ENCODE measurements at places on chromosomes 4 and X.

DNA sequence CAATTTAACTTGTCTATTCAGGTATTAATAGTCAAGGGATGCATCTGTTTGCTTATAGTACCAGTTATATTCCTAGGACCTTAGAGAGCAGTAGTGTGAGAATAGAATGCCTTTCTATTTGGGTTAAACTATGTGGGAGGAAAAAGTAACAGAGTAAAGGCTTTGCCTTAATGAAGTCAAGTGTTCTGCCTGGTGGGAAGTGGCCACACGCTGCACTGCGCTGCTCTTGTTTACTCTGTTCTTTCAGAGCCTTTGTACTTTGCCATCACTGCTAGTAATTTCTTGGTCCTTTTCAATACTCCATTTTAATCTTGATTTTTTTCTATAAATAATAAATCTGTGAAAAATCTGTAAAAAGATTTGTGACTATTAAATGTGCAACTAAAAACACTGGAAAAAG is 38.0 kb downstream of the YIPF6 start:
- no peak for DNase-seq

GRCh38 chrX:148923631-148924030 is 423.2 kb downstream of the AFF2 start:
- DNase-seq: no peak

GRCh38 chrX:34656842-34657725 is at the start of gene TMEM47:
TSS of gene TMEM47 (minus strand) at chrX:34657285. CDS start at chrX:34657029, 256 bp downstream.
- no peak for DNase-seq

DNA sequence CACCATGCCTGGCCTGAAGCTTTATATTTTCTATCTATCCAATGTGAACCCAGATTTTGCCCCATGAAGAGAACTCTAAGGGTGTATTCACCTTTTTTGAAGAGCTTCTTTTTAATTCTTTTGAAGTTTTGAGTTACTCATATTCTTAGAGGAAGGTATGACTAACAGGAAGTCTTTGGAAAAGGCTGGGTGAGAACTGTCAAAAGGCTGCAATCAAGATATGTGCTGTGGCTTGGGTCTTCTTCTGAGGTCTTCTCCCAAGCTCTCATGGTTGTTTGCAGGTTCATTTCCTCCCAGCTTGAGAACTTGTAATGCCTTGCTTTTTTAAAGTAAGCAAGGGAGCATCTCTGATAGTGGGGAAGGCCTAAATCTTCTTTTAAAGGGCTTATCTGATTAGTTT is 3.1 kb upstream of the C4orf17 start:
- peak; percentile 6 for DNase-seq

DNA sequence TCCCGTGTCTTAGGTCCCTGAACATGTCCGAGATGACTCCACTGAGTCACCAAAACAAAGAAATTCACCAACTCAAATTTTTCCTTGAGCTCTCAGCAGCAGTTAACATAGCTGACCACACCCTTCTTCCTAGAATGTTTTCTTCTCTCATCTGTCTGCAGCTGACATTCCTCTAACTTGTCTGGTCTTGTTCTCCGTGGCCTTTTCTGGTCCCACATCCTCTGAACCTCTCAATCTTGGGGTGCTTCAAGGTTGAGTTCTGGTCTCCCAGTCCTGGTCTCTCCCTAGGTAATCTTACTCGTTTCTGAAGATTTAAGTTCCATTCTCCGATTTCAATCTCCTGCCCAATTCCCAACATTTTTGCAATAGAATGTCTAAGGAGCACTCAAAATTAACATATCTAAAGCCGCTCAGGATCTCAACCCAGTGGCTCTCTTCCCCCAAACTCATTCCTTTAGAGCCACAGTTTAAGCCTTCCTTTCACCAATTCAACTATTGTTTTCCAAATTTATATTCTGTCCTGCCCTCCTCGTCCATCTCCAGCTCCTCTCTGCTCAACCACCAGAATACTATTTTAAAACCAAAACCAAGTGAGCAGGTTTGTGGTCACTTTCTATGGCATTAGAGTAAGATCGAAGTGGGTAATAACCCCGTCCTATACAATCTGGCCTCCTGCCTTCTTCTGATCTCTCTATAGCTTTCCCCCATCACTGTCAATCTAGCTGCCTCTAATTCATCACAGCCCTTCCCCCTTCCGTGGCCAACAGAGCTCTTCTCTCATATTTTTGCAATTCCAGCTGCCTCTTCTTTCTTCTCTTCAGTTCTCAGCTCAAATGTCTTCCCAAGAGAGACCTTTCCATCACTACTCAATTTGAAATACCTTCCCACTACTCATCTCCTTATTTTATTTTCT is 1.2 kb downstream of the TRIML2 start:
- no peak for DNase-seq

DNA sequence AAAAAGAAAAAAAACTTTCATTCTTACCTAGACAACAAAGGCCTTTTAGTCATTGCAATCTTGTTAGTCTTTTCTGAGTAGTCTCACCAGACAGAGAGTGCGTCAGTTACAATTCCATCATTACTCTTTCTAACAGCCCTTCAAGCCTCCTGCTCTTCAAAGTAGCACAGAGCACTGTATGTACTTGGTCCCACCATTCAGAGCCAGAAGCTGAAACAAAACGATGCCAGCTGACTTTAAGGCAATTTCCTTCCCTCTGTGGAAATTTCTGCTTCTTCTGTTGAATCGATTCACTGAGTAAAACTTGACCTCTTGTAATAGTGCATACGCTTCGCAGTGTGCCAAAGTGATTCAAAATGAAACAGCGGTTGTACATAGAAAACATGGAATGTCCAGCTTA is 57.7 kb upstream of the TENM3 start:
- DNase-seq: no peak

DNA sequence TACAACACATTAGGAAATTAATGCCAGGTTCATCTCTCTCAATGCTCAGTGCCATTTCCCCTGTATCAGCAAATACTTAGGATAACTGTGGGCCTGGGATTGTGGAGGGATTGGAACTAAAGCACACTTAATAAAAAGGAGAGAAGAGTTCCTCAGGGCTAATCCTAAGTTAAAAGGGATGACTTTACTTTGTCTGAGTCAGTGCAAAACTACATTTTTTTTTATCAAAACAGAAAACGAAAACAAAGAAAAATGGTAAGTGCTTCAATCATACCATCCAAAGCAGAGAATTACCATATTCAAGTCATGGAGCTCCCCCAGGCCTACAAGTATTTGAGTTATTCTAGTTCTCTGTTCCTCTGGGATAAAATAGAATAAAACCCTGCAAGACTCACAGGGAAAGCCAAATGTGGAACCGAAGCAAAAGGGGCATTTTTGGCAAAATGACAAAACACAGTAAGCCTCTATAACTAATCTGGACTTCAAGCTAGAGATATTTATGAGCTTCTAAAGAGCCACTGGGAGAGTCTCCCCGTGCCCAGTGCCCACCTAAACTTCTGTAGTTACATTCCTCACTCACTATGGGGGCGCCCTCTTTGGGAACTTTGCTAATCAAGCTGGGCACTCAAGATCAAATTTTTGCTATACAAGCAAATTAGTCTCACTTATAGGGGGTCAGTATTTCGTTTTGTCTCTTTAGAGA is 53.4 kb downstream of the PALLD start:
- no peak for DNase-seq

DNA sequence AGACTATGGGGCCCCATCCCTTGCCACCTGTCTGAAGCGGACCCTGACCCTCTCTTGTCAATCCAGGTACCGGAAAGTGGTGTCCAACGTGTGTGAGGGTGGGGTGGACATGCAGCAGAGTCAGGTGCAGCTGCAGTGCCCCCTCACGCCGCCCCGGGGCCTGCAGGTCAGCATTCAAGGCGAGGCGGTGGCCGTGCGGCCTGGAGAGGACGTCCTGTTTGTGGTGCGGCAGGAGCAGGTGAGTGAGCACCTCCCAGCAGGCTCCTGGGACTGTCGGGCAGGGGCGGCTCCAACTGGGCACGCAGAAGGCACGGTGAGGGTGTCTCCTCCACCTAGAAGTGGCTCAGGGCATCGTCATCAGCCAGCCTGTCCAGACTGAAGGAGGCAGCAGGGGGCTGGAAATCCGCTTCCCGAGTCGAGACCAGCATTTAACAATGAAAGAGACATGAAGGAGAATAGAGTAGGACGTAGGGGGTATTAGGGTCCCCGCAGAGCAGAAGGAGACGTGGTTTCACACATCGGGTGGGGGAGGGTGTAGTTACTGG is 221.6 kb downstream of the AFAP1 start:
- no peak for DNase-seq

DNA sequence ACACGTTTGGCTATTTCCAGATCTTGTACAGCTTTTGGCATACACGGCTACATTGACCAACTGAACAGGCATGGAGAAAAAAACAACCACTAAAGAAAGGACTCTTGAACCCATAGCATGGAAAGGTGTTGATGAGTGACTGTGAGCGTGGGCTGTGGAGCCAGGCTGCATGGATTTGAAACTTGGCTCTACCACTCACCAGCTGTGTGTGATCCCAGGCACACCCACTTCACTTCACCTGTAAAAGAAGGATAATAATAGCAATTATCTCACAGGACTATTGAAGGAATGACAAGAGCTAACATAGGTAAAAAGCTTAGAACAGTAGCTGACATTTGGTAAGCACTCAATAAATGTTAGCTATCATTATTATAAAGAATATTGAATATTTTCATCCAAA is 301.7 kb upstream of the CPEB2 start:
- DNase-seq: no peak

DNA sequence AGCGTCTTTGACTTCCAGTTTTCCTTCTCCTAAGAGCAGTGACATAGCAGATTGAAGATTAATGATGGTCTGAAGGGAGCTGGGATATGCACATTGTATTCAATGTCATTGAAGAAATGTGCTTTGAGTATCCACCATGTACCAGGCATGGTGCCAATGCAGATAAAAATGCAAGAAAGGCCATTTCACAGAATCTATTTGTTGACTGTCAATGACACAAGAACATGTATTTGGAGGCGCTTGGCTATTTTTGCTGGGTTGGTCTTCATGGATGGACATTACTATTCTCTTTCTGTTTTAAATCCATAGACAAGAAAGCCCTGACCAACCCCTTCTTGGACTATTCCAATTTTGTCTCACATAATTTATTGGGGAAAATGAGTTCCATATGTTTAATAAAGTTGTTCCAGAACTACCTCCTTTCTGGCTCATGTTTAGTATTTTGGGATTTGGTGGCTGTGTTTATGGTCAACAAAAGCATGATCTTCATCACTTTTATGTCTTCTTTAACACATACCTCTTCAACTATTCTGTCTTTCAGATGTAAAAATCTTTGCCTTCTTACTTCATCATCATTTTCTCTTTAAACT is 174.5 kb downstream of the CPE start:
- DNase-seq: no peak

DNA sequence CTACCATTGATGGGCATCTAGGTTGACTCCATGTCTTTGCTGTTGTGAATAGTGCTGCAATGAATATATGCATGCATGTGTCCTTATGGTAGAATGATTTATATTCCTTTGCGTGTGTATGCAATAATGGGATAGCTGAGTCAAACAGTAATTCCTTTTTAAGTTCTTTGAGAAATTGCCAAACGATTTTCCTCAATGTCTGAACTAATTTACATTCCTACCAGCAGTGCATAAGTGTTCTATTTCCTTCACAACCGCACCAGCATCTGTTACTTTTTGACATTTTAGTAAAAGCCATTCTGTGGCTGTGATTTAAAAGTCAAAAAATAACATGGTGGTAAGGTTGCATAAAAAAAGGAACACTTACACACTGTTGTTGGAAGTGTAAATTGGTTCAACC is 103.1 kb upstream of the FAM47B start:
- DNase-seq: no peak
